ENCODE measurements at places on chromosomes 1 and 21.

- DNase-seq, result no peak
Observed at GRCh38 chr1:44801491-44802305, 1.5 kb downstream of the PLK3 start.

DNA sequence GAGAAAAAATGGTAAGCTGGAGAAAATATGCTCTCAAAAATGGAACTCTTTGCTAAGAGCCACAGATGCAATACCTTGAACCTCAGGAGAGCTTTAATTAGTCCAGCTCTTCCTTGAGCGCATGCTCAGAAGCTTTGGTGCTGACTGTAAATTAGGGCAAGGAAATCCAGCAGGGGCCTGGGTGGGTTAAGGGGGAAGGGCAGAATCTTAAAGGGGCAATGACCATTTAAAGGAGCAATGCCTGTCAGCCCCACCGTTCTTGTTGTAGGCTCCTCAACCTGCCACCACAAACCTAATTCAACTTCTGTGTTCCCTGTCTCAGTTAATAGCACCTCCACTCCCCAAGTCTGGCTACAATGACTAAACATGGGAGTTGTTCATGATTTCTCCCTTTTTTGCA, 6.8 kb upstream of the SLC22A15 start:
- peak; percentile 38 for DNase-seq

- DNase-seq, result no peak
Observed at GRCh38 chr1:182207300-182207699, 145.8 kb upstream of the ZNF648 start.

- DNase-seq, result peak; percentile 55
Observed at GRCh38 chr1:23273450-23274133, 56.3 kb upstream of the HTR1D start.

- DNase-seq, result peak; percentile 11
Observed at GRCh38 chr1:69913977-69914376, 291.4 kb downstream of the LRRC40 start.

DNA sequence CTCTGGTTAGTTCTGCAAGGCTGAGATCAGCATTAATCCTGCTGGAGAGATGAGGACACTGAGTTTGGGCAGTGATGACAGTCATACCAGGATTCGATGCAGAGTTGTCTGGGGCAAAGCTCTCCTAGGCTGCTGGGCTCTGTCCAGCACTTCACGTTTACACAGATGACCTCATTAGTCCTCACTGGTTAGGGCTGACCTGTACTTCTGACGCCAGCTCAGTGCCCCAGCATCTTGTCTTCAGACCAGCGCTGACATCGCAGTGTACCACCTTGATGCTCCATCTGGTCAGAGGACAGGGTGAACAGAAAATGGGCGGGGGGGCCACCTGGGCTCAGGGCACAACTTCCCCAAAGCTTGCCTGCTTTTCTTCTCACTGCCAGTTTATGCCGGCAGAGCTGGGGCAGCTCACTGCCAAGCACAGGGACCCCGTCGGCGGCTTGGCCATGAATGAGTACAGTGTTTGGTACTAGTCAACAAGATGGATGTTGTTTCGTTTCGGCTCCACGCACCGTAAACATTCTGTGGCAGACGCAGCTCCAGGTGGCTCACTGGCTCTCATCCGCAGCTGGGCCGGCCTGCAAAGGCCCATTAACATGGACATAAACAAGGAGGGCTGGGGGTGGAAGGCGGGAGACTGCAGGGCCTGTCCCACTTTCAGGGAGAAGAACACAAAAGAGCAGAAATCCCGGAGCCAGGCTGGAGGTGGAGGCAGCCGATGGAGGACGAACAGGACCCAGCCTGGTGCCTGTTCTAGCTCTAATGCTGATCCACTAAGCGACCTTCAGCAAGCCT, 118.7 kb downstream of the GLIS1 start:
- DNase-seq, result no peak

Data from renal cortical epithelial cell (primary cell).